Urinary bladder (tissue), 4 donors: ENCODE measurements at places on chromosomes 5 and 9. TPM values are rescaled to one million over a fixed set of nuclear protein-coding genes. Genes with fewer than 3 reads are reported as not detected.

The PDE6A gene
- total RNA-seq, result 0.05 TPM

GRCh38 chr9:512555-513272 is 298.0 kb downstream of the DOCK8 start:
- DNase-seq, result no peak

The PCDHA5 gene
- total RNA-seq, result 0.69 TPM

- DNase-seq, result no peak
Measured at GRCh38 chr9:12856603-12857002, 81.8 kb downstream of the LURAP1L start.

DNA sequence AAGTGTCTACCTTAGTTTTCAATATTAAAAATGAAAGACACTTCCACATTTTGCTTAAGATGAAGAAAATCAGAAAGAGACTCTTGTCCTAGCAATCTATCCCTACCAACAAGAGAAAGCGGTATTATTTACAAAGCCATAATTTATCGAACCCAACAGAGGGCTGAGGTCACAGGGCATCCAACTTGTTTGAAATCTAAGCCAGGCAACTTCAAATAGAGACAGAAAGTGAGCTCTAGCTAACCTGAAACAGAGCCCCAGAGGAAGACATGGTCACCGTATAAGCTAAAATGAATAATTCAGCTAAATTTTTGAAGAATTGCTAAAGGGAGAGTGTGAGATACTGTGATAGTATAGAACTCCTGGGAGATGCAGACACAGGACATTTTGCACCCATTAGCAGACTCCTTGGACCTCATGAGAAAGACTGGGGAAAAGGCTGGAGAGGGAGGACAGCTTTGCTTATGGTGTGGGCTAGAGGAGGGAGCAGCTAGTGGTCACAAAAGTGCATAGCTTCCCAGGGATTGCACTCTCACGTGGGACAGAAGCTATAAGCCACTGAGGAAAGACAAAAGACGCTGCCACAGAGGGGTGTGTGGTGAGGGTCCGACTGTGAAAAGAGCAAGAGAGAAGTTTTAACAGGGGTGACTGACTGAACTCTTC is 624.2 kb upstream of the GRIN3A start:
- DNase-seq, result no peak

The PALM2AKAP2 gene
- total RNA-seq, result 15.6 TPM

- no peak for DNase-seq
Measured at GRCh38 chr5:28421141-28421540, 1382.8 kb upstream of the CDH9 start.

- no peak for DNase-seq
Measured at GRCh38 chr5:102815540-102816332, 60.6 kb downstream of the PAM start.

- no peak for DNase-seq
Measured at GRCh38 chr9:121508415-121508814, 8.8 kb upstream of the GGTA1 start.

DNA sequence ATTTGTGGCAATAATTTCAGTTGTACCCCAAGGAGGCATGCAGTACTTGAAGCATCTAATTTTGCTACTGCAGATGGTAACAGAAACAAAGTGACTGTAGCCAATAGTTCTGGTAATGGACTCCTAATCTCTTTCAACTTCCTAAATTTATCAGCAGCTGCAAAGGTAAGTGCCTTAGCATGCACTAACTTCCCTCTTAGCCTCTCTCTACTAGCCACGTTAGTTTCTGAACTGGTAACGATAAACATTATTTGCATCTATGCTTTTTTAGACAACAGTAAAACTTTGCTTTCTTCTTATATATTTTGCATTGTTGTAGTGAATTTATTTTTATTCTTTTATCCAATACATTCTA is 6.2 kb upstream of the CKS2 start:
- DNase-seq, result no peak

- no peak for DNase-seq
Measured at GRCh38 chr9:86766511-86766910, 180.8 kb downstream of the GAS1 start.

GRCh38 chr5:167658889-167659288 is 632.6 kb upstream of the WWC1 start:
- no peak for DNase-seq

The QRFP gene
- total RNA-seq, result not detected

The MYORG gene
- total RNA-seq, result 2.4 TPM

DNA sequence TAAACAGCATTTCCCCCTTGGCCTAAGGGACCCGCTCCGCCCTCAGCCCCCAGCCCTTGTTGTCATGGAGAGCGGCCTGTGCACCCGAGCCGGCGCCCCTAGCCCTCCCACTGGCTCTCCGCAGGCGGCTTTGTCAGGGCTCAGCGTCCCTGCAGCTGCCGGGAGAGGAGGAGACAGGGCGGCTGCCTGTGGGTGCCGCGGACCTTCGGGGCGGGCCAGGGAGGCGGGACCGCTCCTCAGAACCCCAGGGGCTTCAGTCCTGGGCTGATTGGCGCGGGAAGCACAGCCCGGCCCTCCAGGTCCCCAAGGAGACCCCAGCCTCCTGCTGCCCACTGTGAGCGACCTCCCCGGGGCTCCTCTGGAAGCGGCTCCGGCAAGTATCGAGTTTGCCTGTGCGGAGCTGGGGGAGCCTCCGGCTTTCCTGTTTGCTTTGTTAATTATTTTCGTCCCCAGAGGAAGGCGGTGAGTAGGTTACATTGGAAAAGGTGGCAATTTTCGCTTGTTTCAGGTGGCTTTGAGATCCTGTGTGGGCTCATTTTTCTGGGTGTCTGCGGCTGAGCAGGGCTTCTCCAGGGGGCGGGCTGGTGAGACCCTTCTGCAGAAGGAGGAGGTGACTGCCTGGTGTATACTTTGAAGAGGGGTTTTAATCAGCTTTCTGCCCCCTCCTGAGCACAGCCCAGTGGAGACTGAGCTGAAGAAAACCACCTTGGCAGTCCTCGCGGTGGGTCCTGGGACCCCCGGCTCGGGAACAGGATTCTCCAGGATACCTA is at the start of gene FGD3:
TSS of gene FGD3 (plus strand) at position 256 of the 770 bp plus-strand sequence. CDS start 28,734 bp downstream, outside the sequence.
- no peak for DNase-seq
